Left ventricle myocardium inferior (tissue), 1 donor: ENCODE measurements at places on chromosomes 2 and 18. TPM values are rescaled to one million over a fixed set of nuclear protein-coding genes. Genes with fewer than 3 reads are reported as not detected.

The CPO gene
- 0.25 TPM for total RNA-seq

The GPC1 gene
- total RNA-seq = 187 TPM

The ATP9B gene
- total RNA-seq = 12.6 TPM

The CD207 gene
- not detected for total RNA-seq

The ACADL gene
- total RNA-seq = 1.3 TPM
